ENCODE measurements at places on chromosomes 7 and 10.
A peak's percentile ranks its signal among the peaks of the same experiment; 100 is the strongest.

GRCh38 chr10:130254243-130254642, 118.1 kb downstream of the GLRX3 start:
- no peak for DNase-seq

GRCh38 chr7:148588670-148589131, 1.9 kb upstream of the C7orf33 start:
- DNase-seq: no peak

DNA sequence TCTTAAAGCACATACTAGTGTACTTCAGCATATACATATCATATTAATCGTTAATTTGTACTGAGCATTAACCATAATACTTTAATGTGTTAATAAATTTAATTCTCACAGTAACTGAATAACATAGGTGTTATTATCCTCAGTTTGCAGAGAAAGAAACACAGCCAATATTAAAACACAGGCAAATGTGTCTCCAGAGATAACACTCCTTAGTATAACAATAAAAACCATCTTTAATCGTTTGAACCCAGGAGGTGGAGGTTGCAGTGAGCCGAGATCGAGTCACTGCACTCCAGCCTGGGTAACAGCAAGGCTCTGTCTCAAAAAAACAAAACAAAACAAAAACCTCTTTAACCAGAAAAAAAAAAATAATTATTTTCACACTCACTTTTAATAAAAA, 49.4 kb upstream of the ZNF273 start:
- DNase-seq: no peak

DNA sequence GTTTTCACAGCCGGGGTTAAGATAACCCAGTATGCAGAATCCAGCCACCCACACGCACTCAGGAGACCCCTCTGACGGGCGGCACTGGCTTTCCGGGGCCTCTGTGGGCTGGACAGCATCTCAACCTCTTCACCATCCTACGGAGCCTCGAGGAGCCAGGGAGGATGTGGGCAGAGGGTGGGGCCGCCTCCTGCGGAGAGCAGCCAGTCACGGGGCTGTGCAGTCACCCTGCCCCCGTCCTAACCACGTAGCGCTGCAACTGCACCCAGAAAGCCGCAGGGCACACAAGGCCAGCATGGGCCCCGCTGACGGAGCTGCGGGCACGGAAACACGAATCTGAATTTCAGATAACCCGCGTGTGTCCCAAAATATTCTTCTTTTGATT, 270.3 kb downstream of the ELFN1 start:
- DNase-seq: peak; percentile 78
